Stimulated activated CD8-positive, alpha-beta memory T cell treated with anti-CD3 and anti-CD28 coated beads, Interleukin-15, amount 100 ng/mL, for 1 hour (primary cell): ENCODE measurements at places on chromosomes 12 and 14.

DNA sequence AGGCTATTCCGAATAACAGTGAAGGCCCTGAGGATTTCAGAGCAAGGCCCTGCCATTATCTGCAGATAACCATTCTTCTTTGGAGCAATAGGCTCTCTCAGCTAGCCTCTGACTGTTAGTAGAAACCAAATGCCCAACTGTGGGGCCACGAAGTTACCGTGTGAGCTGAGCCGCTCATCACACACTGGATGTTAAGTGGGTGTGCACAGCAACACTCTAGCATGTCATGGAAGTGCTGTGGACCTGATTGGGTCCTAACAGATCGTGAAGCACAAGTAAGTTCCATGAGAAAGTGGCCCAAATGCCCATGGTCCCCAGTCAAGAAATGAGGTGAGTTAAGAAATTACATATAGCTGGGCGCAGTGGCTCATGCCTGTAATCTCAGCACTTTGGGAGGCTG lies 190.4 kb downstream of the ALG10 start:
- DNase-seq, result no peak

GRCh38 chr12:6608592-6609281 lies 1.6 kb upstream of the CHD4 start:
- DNase-seq, result no peak

- no peak for DNase-seq
Observed at GRCh38 chr12:30913323-30913722, 13.2 kb upstream of the TSPAN11 start.

DNA sequence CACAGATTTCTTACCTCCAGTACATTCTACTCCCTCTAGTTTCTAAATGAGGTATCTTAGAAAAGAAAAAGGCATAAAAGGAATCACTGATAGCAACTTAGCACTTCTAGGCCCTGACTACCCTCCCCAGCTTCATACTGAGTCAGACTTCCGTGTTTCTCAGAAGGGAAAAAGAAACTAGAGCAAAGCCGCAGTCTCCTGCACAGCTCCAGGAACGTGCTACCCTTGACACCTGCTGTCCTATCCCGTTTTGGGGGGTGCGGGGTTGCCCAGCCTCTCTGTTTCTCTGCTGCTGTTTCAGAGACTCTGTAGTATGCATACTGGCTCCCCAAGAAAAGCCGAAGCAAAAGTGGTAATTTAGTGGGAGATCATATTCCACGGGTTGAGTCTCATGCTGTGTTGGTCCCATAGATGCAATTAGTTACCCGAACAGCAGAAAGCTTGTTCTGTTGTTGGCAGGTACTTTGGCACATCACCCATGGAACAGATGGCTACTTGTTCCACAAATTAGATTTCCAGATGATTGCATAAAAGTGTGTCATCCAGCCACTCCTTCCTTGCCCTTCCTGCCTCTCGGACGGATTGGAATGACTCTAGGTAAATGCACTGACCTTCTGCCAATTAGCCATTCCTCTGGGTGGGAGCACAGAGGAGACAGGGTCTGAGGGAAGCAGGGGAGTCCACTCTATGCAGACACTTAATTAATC lies 438.1 kb downstream of the FUT8 start:
- DNase-seq, result peak; percentile 15

- no peak for DNase-seq
Observed at GRCh38 chr12:44873898-44874297, 2.2 kb downstream of the NELL2 start.
